Nucleus accumbens (tissue), 56 donors: ENCODE measurements at places on chromosomes 2 and 18.

GRCh38 chr2:233699424-233700027 lies 6.8 kb downstream of the UGT1A6 start:
- DNase-seq: no peak

- DNase-seq: no peak
Observed at GRCh38 chr2:66329081-66329605, 105.8 kb upstream of the MEIS1 start.

- DNase-seq: no peak
Observed at GRCh38 chr18:74276609-74277008, 15.2 kb downstream of the CYB5A start.

GRCh38 chr18:13211534-13211933 lies 7.0 kb upstream of the LDLRAD4 start:
- DNase-seq: no peak

DNA sequence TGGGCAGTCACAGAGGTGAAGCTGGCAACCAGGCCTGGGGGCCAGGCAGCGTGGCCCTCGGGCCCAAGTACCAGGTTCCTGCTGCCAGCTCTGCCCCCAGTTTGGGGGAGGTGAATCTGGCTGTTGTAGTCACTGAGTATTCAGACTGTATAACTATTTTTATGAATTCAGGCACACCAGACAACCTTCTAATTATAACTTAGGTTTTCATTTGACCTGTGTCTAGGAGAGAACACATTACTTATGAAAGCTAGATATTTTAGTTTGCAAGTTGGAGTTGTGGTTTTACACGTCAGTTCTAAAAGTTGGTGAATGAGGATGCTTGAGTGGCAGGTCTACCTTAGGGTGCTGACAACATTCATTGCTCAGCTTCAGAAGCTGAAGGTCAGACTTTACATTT lies 71.7 kb downstream of the LIMS1 start:
- DNase-seq: no peak

DNA sequence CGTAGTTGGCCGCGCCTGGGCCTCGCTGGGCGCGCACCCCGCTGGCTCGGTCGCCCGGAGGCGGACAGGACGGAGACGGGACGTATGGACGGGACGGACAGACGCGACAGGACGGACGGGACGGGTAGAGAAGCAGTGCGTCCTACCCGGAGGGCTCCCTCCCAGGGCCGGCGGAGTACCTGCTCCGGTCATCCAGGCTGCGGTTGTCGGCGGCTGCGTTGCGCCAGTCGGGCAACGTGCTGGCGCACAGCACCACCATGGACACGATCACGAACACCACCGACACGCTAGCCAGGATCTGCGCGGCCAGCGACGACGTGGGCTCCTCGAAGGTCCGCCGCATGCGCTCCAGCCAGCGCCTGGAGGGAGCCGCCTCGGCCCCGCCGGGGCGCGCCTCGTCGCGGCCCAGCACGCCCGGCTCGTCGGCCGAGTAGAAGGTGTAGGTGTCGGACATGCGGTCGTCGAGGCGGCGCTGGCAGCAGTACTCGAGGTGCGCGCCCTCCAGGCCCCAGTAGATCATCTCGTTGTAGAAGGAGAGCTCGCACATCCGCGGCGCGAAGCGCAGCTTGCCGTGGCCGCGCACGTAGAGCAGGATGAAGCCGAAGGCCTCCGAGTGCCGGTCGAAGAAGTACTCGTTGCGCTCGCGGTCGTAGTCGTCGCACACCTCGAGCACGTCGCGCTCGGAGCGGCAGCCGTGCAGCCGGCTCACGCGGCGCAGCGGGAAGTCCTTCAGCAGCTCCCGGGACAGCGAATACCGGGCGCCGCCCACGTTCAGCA lies 903 bp downstream of the KCNG3 start:
- no peak for DNase-seq

DNA sequence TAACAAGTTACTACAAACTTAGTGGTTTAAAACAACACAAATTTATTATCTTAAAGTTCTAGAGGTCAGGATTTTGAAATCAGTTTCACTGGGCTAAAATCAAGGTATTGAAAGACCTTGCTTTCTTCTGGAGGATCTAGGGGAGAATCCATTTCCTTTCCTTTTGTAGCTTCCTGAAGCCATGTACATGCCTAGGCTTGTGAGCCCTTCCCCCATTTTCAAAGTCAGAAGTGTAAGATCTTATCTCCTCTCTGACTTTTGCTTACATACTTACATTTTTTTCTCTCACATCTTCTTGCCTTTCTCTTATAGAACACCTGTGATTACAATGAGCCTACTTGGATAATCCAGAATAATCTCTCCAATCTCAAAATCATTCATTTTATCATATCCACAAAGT lies 78.7 kb upstream of the MBOAT2 start:
- DNase-seq: no peak

- DNase-seq: no peak
Observed at GRCh38 chr2:172226244-172227061, 123.8 kb upstream of the DLX2 start.

GRCh38 chr2:222739939-222740338 lies 68.5 kb downstream of the MOGAT1 start:
- no peak for DNase-seq

- DNase-seq: no peak
Observed at GRCh38 chr2:235954888-235955480, 213.2 kb downstream of the GBX2 start.

GRCh38 chr2:156320486-156321098 lies 11.9 kb downstream of the NR4A2 start:
- DNase-seq: no peak

GRCh38 chr2:176668912-176669311 lies 399.7 kb downstream of the MTX2 start:
- DNase-seq: no peak

DNA sequence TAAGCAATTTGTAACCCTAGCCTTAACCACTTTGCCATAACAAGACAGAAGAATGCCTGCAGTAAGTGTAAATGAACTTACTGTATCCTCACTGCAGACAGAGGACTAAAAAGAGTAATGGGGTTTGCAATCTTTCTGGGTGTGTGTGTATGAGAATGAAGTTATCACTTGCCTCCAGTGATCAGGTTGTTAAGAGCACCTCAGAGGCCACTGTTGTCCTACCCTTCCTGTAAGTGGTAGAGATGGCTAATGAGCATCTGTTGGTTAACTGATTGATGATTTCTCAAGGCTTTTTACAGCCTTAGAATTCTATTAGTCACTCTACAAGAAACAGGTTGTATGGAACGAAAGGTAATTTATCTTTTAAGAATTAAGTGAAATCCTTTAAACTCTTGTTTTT lies 27.6 kb upstream of the GTF2A1L start:
- DNase-seq: no peak

DNA sequence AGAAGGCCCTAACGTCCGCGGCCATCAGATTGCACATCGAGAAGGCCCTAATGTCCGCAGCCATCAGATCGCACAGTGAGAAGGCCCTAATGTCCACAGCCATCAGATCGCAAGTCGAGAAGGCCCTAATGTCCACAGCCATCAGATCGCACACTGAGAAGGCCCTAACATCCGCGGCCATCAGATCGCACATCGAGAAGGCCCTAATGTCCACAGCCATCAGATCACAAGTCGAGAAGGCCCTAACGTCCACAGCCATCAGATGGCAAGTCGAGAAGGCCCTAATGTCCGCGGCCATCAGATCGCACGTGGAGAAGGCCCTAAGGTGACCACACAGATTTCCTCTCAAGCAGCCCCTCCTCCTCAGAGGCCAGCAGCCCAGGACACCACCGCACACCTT lies 193.2 kb upstream of the PXDN start:
- no peak for DNase-seq

GRCh38 chr18:24534737-24535136 lies 74.3 kb downstream of the HRH4 start:
- DNase-seq: no peak

DNA sequence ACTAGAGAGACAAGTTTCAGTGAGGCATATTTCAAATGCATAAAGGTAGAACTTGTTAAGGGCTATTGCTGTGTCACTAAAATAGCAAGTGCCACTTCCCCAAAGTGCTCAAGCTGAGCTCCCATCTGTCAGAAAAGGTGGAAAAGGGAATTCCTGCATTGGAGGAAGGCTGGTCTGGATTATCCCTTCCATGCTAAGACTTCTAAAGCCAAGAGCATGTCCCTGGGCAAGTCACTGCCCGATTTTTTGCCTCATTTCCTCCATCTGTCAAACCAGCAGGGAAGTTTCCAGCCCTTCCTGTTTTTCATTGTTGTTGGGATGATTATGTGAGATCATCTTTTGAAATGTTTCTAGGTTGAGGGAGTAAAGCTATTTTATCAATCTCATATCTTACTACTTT lies 175.5 kb downstream of the SETBP1 start:
- no peak for DNase-seq

GRCh38 chr2:152176113-152176714 lies 651 bp upstream of the STAM2 start:
- no peak for DNase-seq

DNA sequence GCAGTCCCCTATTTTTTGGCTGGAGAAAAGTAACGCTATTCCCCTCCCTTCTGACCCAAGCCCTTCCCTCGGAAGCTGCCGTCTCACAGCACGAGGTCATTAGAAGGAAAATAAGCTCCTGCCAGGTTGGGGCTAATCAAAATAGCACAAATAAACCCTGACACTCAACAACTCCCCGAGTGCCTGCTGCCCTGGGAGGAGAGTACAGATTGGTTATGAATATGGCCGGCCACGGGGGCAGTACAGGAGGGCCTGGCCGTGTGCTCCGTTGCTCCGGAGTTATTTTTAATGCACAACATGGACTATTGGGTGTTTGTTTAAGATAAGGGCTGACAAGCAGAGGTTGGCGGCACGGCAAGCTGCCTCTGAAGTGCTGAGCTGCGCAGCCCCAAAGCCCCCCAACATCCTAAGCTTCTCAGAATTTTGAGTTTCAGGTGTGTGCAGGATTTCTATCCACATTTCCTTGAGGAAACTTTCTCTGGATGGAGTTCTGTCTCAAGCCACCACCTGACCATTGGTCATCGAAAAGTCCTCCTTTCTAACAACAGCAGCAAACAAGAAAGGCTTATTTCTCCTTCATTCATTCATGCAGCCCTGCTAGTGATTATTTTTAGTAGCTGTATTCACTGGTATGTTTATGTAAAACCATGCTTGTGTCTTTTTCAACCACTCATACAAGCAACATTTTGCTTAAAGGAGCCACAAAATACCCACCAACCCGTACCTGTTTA lies 58.7 kb downstream of the PAX3 start:
- no peak for DNase-seq

DNA sequence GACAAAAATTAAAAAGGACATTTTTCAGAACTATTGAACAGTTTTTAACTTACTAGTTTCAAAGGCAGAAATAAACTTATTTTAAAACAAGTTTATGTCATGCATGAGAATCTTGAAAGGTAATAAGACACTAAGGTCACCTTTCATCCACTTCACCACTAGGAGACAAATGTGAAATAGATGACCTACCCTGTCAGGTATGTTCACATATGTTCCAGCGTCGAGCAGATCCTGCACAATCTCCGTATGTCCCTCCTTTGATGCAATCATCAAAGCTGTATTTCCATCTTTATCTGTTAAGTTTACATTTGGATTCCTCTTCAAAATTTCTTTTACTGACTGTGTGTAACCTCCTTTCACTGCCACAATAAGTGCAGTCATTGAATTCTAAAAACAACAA lies 34.7 kb downstream of the KIDINS220 start:
- no peak for DNase-seq

- no peak for DNase-seq
Observed at GRCh38 chr2:118667348-118667747, 180.1 kb downstream of the EN1 start.

DNA sequence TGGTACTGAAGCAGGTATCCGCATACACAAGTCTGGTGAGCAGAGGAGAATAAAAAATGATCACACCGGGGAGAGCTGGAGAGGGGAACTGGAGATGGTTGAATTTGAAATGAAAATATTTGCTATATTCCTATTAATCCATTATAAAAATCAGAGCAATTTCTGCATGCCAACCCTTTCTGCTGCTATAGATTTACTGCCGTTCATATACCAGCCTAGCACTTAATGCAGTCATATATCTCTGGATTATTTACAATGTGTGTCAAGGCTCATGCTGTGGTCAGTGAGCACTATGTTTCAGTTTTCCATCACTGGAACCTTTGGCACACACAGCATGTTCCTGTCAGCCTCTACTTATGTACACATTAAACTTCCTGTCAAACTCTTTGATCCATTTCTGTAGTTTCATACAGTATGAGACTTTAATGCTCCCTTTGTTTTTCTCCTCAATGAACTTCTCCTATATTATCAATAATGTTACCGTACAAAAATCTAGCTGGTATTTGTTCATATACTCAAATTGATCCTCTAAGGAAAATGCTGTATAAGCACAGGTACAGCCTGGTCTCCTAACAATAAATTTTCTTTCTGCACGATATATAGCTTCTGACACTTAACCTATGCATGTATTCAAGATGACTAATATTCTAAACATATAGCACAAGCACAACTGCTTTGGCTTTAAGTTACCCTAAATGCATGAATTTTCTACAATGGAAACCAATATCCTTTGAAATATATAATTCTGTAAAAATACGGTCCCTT lies 36.7 kb downstream of the FANCL start:
- DNase-seq: no peak

DNA sequence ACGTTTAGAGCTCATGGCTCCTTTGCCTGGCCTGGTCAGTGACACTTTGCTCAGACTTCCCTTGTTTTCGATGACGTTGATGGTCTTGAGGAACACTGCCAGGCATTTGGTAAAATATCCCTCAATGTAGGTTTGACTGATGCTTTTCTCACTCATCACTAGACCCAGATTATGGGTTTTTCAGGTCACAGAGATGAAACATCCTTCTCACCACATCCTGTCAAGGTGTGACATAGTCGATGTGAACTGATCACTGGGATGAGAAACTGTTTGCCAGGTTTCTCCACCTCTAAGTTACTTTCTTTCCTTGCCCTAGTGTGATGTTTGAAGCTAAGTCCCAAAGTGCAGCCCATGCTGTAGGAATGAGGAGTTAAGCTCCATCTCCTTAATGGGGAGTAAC lies 81.5 kb downstream of the AFF3 start:
- DNase-seq: no peak

DNA sequence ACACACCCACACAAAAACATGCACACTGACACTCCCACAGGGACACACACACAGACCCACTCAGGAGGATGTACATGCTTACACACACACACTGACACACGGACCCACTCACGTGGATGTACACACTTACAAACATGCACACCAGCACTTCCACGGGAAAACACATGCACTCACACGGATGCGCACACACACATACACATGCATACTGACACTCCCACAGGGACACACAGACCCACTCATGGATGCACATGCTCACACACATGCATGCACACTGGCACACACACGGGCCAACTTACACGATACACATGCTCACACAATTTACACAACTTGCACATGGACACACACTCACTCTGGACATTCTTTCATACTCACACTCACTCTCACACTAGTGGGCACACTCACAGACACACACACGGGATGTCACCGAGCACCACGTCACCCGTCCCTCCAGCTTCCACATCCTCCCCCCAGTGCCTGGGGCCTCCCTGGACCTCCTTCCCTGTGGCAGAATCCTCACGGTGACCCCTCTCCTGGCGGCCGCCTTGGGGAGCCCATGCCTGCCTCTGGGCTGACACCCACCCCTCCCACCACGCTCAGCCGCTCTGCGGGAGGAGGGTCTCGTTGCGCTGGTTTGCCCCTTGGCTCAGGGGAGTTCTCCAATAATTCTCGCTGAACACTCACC lies 58.5 kb downstream of the TWIST2 start:
- DNase-seq: no peak

- DNase-seq: no peak
Observed at GRCh38 chr2:26483957-26484565, 6.1 kb upstream of the OTOF start.
